HCT116 (cell line): ENCODE measurements at places on chromosomes 5 and 9.

DNA sequence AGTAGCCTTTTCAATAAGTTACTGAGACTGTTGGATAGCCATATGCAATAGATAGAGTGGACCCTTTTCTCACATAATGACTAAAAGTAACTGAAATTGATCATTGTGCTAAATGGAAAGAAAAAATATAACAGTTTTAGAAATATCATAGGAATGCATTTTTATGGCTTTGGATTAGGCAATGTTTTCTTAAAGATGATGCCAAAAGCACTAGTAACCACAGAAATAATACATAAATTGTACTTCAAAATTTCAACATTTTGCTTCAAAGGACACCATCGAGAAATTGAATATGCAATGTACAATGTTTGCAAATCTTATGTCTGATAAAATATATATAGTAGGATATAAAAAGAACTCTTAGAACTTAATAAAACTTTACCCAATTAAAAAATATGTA, 1267.5 kb upstream of the CDH9 start:
- H3K27ac ChIP-seq: no peak overlapping the region
- DNase-seq: no peak
- H3K27me3 ChIP-seq: no peaks in the 10 kb centered on the region
- no peak overlapping the region for H3K4me3 ChIP-seq
- H3K4me1 ChIP-seq: no peaks in the 10 kb centered on the region

DNA sequence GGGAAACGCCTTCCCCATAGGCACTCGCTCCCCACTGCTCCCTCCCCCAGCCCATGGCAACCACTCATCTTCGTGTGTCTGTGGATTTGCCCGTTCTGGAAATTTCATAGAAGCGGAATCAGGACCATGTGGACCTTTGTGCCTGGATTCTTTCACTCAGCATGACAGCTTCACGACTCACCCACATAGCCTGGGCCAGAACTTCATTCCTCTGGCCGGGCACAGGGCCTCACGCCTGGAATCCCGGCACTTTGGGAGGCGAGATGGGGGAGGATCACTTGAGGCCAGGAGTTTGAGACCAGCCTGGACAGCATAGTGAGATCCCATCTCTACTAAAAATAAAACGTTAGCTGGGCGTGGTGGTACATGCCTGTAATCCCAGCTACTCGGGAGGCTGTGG, 12.1 kb upstream of the DIPK1B start:
- H3K27ac ChIP-seq: no peak overlapping the region
- H3K4me3 ChIP-seq: no peak overlapping the region
- H3K36me3 ChIP-seq: no peaks in the 10 kb centered on the region
- no peaks in the 10 kb centered on the region for H3K27me3 ChIP-seq
- H3K4me1 ChIP-seq: peaks cover 41% of the 10 kb centered on the region

DNA sequence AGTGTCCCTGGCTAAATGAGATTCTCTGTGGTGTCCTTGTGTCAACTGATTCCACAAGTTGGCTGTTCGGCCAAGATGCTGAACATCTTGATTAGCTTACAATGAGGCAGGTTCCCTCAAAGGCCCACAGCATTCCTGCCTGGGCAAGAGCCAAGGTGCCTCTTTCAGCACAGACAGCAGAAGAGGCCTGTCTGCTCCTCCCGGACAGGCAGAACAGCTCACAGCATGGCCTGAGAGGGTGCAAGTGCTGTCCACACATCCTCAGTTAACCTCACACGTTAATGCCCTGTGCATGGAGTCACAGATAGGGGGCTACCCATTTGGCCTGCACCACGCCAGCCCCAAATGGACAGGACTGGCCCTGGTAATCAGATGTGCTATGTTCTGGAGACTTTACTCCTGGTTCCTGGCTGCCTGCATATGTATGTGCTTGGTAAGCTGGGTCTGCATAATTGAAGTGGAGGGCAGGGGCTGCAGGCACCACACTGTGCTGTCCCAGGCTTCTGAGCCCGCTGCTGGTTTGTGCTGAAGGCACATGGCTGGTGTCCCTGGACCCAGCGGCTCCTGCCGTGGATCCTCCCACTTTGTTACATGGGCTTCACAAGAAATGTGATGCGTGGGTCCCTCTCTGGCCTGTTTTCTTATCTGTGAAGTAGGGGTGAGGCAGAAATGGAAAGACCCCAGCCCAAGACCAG, 8.9 kb downstream of the CSF2 start:
- no peaks in the 10 kb centered on the region for H3K27me3 ChIP-seq
- peaks cover 6% of the 10 kb centered on the region; the same call in 1 of the 2 replicates for H3K4me1 ChIP-seq
- no peaks in the 10 kb centered on the region for H3K36me3 ChIP-seq
- H3K4me3 ChIP-seq: no peak overlapping the region
- DNase-seq: no peak

DNA sequence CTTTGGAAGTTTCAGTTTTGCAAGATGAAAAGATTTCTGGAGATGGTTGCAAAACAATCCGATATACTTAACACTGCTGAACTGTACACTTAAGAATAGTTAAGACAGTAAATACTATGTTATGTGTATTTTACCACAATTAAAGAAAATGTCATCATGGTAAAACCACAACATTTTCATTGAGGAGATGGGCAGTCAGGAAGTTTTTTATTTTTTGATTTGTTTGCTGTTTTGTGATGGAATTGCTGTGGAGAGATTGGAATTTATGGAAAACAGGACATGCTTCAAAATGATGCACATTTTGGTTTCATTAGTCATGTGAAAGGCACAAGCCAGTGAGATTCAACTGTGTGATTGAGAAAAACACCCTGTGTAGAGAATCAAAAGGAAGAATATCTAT, 90.5 kb upstream of the AGXT2 start:
- no peak for DNase-seq
- peaks cover 6% of the 10 kb centered on the region for H3K27me3 ChIP-seq
- no peak overlapping the region for H3K27ac ChIP-seq

- H3K36me3 ChIP-seq: no peaks in the 10 kb centered on the region
- no peak overlapping the region for H3K27ac ChIP-seq
- no peak for DNase-seq
- H3K4me1 ChIP-seq: no peaks in the 10 kb centered on the region
Measured at GRCh38 chr9:9817176-9817575, 795.6 kb downstream of the PTPRD start.

- H3K27me3 ChIP-seq: no peaks in the 10 kb centered on the region
- DNase-seq: no peak
- H3K27ac ChIP-seq: peak overlapping the region; percentile 85
Measured at GRCh38 chr5:52799358-52799982, 11.8 kb downstream of the ITGA1 start.

DNA sequence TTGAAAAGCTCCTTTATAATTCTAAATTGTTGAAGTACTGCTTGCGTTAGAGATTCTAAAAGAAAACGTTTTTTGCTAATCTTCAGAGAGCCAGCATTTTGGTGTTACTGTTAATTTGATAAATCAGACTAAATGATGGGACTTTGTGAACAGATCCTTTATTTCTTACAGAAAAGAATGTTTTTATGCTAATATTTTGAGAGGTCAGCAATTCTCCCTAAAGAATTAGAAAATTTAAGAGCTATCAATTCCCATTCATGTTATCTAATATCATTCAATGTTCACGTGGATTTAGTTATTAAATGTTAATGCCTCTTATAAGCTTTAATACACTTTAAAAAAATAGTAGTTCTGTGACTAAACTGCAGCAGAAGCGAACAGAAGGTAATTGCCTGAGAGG, 2.4 kb downstream of the AGGF1 start:
- no peak for DNase-seq
- H3K27ac ChIP-seq: no peak overlapping the region
- H3K4me1 ChIP-seq: peaks cover 18% of the 10 kb centered on the region
- no peaks in the 10 kb centered on the region for H3K27me3 ChIP-seq
- peaks cover 24% of the 10 kb centered on the region for H3K36me3 ChIP-seq

GRCh38 chr9:90724112-90724511, 77.5 kb upstream of the SYK start:
- H3K36me3 ChIP-seq: no peaks in the 10 kb centered on the region
- H3K4me1 ChIP-seq: no peaks in the 10 kb centered on the region
- no peak overlapping the region for H3K27ac ChIP-seq
- no peak for DNase-seq
